Adrenal gland (tissue), 19 donors: ENCODE measurements at places on chromosomes 11 and 22. TPM values are rescaled to one million over a fixed set of nuclear protein-coding genes. Genes with fewer than 3 reads are reported as not detected.

The ARHGAP32 gene
- total RNA-seq, result 18.9 TPM

The NFAM1 gene
- 6.8 TPM for total RNA-seq

The KRTAP5-7 gene
- total RNA-seq, result not detected

DNA sequence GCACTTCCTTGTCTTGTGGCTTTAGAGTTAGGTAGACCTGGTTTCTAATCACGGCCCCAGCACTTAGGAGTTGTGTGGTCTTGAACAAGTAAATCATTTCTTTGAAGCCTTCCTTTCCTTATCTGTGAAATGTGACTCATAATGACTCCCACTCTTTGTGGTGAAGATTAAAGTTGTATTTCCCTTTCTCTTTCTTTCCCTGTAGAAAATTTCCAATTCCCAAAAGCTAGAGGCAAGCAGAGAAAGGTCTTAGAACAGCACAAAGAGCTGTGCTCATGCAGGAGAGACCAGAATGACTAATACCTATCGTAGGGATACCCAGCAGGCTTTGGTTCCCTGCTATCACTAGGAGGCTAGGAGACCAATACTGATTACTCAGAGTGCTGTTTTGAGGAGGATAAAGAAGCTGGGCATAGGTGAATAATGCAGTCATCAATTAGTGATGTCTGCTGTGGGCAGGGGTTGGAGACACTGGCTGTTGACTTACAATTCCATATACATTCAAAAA is 270.7 kb upstream of the SYN3 start:
- H3K36me3 ChIP-seq, result no peaks in the 10 kb centered on the region
- no peaks in the 10 kb centered on the region for H3K4me1 ChIP-seq

DNA sequence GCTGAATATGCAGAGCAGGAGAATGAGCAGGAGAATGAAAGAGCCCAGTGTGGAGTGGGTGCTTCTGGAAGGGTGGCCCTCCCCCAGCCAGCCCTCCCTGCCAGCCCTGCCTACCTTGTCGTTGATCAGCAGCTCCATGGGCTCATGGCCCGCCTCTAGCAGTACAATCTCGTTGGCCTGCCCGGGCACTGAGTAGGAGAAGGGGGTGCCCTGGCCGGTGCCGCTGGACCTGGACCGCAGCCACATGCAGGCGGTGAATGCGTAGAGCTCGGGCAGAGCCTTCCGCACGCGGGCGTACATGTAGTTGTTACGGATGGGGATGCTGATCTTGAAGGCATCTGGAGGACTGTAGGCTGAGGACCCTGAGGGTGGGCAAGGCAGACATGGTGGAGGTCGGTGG is 17.4 kb downstream of the NPTXR start:
- H3K36me3 ChIP-seq, result no peaks in the 10 kb centered on the region
- H3K4me3 ChIP-seq, result no peak overlapping the region
- no peak for DNase-seq
- H3K27ac ChIP-seq, result no peak overlapping the region
- H3K4me1 ChIP-seq, result no peaks in the 10 kb centered on the region

DNA sequence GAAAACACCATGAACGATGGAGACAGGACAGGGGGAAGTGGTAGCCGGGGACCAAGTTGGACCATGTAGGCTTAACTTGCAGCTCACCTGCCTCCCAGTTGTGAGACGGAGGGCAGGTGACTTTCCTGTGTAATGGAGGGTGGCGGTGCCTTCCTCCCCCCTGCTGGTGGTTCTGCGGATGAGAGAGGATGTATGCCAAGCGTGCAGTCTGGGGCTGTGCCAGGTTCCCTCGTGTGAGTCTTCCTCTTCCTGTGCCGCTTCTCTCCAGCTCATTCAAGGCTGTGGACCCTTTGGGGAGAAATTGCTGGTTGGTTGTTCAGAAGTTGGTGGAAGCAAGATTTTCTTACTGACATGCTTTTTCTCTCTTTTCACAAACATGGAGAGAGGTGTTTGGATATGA is 35.1 kb downstream of the MPPED1 start:
- no peak overlapping the region for H3K27ac ChIP-seq
- DNase-seq, result no peak
- H3K36me3 ChIP-seq, result no peaks in the 10 kb centered on the region
- H3K27me3 ChIP-seq, result no peaks in the 10 kb centered on the region

- no peak overlapping the region for H3K27ac ChIP-seq
- no peaks in the 10 kb centered on the region for H3K36me3 ChIP-seq
- DNase-seq, result no peak
- peaks cover 6% of the 10 kb centered on the region for H3K4me1 ChIP-seq
- H3K27me3 ChIP-seq, result no peaks in the 10 kb centered on the region
- no peak overlapping the region for H3K4me3 ChIP-seq
Observed at GRCh38 chr11:117020869-117021564, 77.2 kb downstream of the SIK3 start.

- H3K27ac ChIP-seq, result no peak overlapping the region
- DNase-seq, result no peak
- no peaks in the 10 kb centered on the region for H3K36me3 ChIP-seq
- no peaks in the 10 kb centered on the region for H3K4me1 ChIP-seq
- H3K4me3 ChIP-seq, result no peak overlapping the region
- H3K27me3 ChIP-seq, result no peaks in the 10 kb centered on the region
Observed at GRCh38 chr22:44352378-44353035, 39.8 kb upstream of the SHISAL1 start.

GRCh38 chr11:125952559-125952958 is 6.7 kb downstream of the VSIG10L2 start:
- H3K4me1 ChIP-seq, result no peaks in the 10 kb centered on the region
- H3K27me3 ChIP-seq, result no peaks in the 10 kb centered on the region
- no peak overlapping the region for H3K4me3 ChIP-seq
- no peaks in the 10 kb centered on the region for H3K36me3 ChIP-seq
- H3K27ac ChIP-seq, result peak overlapping the region; percentile 55
